Stimulated activated CD4-positive, alpha-beta T cell treated with anti-CD3 and anti-CD28 coated beads, Interleukin-15, amount 100 ng/mL, for 1 hour (primary cell): ENCODE measurements at places on chromosomes 1 and 21.
A peak's percentile ranks its signal among the peaks of the same experiment; 100 is the strongest.

GRCh38 chr1:31423418-31423947 lies 10.5 kb downstream of the SERINC2 start:
- no peak for DNase-seq

GRCh38 chr1:45608175-45609156 lies 15.4 kb downstream of the CCDC17 start:
- no peak for DNase-seq

GRCh38 chr1:27038020-27038419 lies 25.4 kb upstream of the TENT5B start:
- DNase-seq: no peak

- no peak for DNase-seq
These were observed 42.0 kb downstream of the EEIG2 start for GRCh38 chr1:108601708-108602410.

DNA sequence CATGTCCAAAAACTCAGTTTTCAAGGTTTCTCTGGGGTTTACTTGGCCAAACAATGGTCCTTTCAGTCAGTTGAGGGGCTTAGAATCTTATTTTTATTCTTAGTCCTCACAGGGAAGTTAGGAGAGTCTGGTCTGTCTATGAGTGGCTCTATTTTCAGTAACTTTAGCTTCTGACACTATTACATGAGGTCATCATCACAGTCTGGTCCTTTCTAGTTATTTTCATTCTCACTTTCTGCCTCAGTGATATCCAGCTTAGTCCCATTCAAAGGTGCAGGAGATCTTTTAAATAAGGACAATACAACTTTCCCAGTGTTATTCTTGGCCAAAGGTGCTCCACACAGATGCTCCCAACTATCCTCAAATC lies 30.0 kb upstream of the FGGY start:
- DNase-seq: no peak

- peak; percentile 46 for DNase-seq
These were observed 1.5 kb upstream of the FCMR start for GRCh38 chr1:206923009-206923960.
